ENCODE measurements at places on chromosomes 2 and 18. TPM values are rescaled to one million over a fixed set of nuclear protein-coding genes. Genes with fewer than 3 reads are reported as not detected.

C1QL2 gene
- not detected for total RNA-seq

GCG gene
- total RNA-seq = not detected

ERBB4 gene
- not detected for total RNA-seq

ANKRD30B gene
- not detected for total RNA-seq

PHOSPHO2 gene
- total RNA-seq = 2.0 TPM

CPS1 gene
- 10.8 TPM for total RNA-seq

MC5R gene
- total RNA-seq = not detected

REG3A gene
- not detected for total RNA-seq

ATP6V1B1 gene
- total RNA-seq = not detected

RBM45 gene
- 9.5 TPM for total RNA-seq

REG1A gene
- not detected for total RNA-seq

GPC1 gene
- 210 TPM for total RNA-seq

SH3BP4 gene
- total RNA-seq = 20.7 TPM

DYNAP gene
- not detected for total RNA-seq

ASPRV1 gene
- total RNA-seq = not detected

CAPN14 gene
- 4.0 TPM for total RNA-seq

ANKMY1 gene
- total RNA-seq = 6.9 TPM

MEMO1 gene
- total RNA-seq = 62.1 TPM

PDE11A gene
- not detected for total RNA-seq

ST8SIA5 gene
- not detected for total RNA-seq

STARD6 gene
- total RNA-seq = 0.51 TPM

SLC25A12 gene
- 12.1 TPM for total RNA-seq

TWIST2 gene
- total RNA-seq = 14.7 TPM

NLRC4 gene
- total RNA-seq = not detected

PROKR1 gene
- not detected for total RNA-seq

FBXO48 gene
- total RNA-seq = 0.56 TPM

ALMS1 gene
- total RNA-seq = 7.7 TPM

STAT4 gene
- 2.6 TPM for total RNA-seq

CROCC2 gene
- total RNA-seq = not detected

EHD3 gene
- total RNA-seq = 3.4 TPM

ANKRD62 gene
- not detected for total RNA-seq

CCDC74A gene
- total RNA-seq = 12.1 TPM

SLC40A1 gene
- total RNA-seq = 0.79 TPM

CDH19 gene
- total RNA-seq = not detected
